ENCODE measurements at places on chromosomes 1 and 21. TPM values are rescaled to one million over a fixed set of nuclear protein-coding genes. Genes with fewer than 3 reads are reported as not detected.

S100A7 gene
- not detected for polyA plus RNA-seq

KCNN3 gene
- polyA plus RNA-seq = 10.1 TPM

PROK1 gene
- polyA plus RNA-seq = not detected

UAP1 gene
- 29.2 TPM for polyA plus RNA-seq

OR6K6 gene
- polyA plus RNA-seq = not detected

GPR37L1 gene
- polyA plus RNA-seq = 0.08 TPM

RORC gene
- 10.8 TPM for polyA plus RNA-seq

GRCh38 chr1:183291802-183292514 lies 105.9 kb downstream of the LAMC2 start:
- no peak for DNase-seq

- DNase-seq = no peak
Observed at GRCh38 chr1:22585471-22585870, 22.2 kb downstream of the EPHA8 start.

- DNase-seq = no peak
Observed at GRCh38 chr1:37317870-37318467, 156.4 kb upstream of the ZC3H12A start.

- DNase-seq = no peak
Observed at GRCh38 chr1:22470227-22470626, 18.6 kb downstream of the ZBTB40 start.

- DNase-seq = no peak
Observed at GRCh38 chr1:178723546-178723945, 1.5 kb upstream of the RALGPS2 start.

DNA sequence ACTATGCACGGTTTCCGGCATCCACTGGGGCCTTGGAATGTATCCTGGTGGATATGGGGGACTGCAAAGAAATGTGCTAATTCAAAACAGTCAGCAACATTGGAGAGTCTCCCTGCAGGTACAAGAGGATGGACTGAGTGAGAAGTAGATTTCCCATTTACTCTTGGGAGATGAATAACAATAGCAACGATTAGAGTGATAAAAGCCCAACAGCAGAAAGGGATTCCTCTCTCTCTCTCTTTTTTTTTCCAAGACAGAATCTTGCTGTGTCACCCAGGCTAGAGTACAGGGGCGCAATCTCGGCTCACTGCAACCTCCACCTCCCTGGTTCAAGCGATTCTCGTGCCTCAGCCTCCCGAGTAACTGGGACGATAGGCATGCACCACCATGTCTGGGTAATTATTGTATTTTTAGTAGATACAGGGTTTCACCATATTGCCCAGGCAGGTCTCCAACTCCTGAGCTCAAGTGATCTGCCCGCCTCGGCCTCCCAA lies 5.0 kb upstream of the SHCBP1L start:
- DNase-seq = no peak

- DNase-seq = no peak
Observed at GRCh38 chr1:78339490-78339889, 151.3 kb upstream of the PTGFR start.

DNA sequence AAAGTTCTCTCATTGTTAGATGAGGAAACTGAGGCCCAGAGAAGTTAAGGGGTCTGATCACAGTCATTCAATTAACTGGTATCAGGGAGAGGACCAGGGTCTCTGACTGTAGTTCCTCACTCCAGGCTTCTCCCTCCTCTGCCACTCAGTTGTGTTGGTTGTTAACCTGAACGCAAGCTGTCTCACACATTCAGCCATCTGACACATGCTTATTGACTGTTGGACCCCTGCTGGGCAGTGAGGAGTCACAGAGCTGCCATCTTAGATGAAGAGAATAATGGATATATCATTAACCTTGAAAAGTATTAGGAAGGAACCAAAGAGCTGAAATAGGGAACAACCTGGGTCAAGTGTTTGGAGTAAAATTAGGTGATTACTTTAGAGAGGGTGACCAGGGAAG lies 194.8 kb downstream of the ZZZ3 start:
- no peak for DNase-seq

DNA sequence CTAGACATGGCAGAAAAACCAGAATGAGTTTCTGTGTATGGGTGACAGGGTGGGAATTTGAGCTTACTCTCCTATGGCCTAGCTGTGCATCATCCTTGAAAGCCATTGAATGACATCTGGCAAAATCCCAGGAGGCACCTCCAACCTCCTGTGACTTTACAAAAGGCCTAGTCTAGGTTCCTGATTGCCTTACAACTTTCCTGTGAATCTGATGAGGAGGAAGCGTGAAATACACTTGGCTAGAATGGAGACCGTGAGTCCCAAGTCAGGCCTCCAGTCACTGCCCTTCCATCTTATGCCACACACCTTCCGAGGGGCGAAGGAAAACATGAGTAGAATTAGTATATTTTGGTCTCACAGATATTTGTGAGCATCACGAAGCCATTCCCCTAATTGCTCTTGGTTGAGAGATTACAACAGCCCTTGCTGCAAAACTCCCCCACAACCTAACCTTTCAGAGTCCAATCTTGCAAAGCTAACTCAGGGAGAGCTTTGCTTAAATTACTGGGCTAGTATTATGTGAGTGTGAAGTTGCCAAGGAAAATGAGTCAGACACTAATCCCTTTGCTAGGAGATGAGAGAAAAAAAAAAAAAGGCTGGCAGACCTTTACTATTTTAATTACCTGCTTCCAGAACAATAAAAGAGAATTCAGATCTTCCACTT lies 36.3 kb upstream of the PAXBP1 start:
- no peak for DNase-seq

DNA sequence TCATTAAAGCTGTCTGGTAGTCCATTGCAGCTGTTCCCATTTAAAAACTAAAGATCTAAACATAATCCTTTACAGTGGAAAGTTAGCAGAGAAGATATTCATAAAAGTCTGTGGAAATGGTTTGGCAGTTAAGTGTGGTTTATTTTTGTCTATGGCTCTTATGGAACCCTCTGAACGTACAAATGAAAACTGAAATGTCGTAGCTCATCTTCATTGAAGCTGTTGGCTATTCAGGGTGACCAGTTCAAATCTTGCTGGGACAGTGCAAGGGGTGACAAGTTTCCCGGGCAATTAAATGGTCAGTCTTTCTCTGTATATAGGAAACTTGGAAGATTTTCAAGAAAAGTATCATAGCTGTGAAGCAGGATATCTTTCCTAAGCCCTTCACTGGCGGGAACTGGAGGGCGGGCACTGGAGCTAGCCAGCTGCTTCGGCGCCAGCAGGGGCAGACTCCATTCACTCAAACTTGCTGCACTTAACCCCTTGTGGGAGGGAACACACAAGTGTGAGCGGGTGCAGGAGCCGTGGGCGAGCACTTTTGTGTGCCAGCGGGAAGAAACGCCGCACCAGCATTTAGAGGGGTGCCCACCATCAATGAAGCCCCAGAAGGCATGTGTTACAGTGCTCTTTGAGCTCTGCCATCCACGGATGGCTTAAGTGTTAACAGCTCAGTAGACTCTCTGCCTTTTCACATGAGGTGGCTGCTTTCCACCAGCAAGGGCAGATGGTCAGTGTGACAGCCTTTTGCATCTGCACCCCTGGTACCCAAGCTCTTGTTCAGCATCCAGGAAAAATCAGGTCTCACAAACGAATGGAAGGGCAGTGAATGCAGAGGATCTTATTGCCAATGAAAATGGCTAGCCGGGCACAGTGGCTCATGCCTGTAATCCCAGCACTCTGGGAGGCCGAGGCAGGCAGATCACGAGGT lies 232.1 kb upstream of the KAZN start:
- DNase-seq = peak; percentile 66

- DNase-seq = no peak
Observed at GRCh38 chr1:1665815-1666251, 7.0 kb upstream of the CDK11B start.

GRCh38 chr1:66048011-66048410 lies 255.3 kb downstream of the PDE4B start:
- no peak for DNase-seq

DNA sequence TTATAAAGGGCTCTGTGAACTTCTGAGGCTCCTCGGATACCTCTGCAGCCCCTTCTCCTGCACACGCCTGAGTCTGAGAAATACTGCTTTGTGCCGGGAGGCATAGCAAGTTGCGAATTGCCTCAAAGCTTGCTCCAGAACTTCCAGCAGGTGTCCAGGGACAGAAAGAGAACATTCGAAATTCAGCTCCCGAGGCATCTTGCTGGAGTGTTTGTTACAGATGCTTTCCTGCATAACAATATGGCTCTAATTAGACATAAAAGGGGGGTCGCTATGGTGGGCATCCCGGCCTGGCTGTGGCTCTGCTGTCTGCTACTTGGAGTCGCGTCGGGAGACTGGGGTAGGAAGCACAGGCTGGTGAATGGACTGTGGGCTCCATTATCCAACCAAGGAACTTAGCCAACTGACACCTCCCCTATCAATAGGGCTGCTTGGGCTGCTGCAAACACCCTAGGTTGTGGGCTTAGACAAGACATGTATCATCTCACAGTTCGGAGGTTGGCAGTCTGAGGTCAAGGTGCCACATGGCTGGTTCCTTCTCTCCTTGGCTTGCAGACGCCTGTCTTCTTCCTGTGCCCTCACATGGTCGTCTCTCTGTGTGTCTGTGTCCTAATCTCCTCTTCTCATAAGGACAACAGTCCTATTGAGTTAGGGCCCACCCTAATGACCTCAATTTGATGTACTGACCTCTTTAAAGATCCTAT lies 607.0 kb downstream of the NPHP4 start:
- no peak for DNase-seq

GRCh38 chr1:19809044-19809750 lies 5.9 kb downstream of the RNF186 start:
- DNase-seq = no peak

GRCh38 chr21:46229133-46229922 lies 754 bp upstream of the LSS start:
- no peak for DNase-seq

DNA sequence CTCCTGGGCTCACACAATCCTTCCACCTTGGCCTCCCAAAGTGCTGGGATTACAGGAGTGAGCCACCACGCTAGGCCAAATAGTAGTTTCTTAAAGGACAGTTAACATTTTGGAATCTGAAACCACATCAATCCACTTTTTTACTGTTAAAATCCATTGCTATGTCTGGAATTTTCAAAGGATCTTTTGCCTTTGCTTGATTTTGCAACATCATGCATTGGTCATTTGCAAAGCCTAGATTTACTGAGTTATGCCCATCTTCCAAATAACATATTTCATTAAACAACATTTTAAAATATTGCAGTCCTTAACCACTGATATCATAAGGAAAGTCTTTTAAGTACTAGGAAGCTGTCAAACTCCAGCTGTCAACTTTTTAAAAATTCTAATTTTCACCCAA lies 3.3 kb downstream of the POGZ start:
- no peak for DNase-seq

DNA sequence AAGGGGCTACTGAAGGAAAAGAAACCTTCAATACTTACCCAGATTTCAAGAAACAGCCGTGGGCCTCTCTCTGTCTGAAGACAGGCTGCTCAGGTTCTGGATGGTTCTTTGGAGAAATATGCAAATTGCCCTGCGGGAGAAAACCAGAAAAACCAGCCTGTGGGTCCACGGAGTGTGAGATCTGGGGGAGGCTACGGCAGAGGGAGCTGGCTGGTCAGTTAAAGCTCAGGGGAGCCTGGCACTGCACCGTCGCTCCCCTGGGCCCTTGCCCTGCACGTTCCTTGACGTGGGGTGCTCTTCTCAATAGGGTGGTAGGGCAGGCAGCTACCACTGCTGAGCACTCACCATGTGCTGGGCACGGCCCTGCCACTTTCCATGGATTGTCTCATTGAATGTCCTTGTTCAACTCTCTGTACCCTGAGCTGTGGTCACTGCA lies 12.7 kb downstream of the TMCO4 start:
- no peak for DNase-seq

GRCh38 chr1:93504247-93505033 lies 56.5 kb downstream of the FNBP1L start:
- DNase-seq = no peak

DNA sequence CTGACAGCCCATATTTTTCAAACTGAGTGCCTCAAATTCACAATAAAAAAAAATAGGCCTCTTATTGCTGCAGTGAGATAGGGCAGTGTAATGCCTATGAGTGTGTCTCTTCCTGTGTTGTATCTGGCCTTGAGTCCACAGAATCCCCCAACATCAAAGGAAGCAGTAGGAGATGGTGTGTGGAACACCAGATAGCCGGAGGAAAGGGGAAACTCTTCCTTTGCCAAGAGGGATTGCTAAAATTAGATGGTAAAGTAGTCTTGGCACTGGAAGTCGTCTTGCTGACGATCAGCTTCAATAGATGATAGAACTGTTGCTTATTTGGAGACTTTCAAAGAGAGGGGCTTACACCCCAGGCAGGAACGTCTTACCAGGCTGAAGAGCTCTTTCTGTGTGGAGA lies 51.8 kb downstream of the RUNX1 start:
- DNase-seq = no peak

- DNase-seq = no peak
Observed at GRCh38 chr21:14687268-14687625, 141.1 kb upstream of the SAMSN1 start.

DNA sequence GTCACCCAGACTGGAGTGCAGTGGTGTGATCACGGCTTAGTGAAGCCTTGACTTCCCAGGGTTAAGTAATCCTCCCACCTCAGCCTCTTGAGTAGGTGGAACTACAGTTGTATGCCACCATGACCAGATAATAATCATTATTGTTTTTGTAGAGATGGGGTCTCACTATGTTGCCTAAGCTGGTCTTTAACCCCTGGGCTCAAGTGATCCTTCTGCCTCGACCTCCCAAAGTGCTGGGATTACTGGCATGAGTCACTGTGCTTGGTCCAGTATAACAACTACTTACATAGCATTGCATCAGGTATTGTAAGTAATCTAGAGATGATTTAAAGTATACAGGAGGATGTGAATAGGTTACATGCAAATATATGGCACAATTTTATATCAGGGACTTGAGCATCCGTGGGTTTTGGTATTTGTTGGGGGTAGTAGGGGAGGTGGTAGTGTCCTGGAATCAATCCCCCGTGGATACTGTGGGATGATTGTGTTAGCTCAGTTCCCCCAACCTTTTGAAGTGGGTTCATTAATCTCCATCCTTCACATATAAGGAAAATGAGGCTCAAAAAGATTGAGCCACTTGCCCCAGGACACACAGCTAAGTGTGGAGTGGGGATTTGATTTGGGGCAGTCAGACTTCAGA lies 61.4 kb upstream of the CNIH3 start:
- DNase-seq = no peak

DNA sequence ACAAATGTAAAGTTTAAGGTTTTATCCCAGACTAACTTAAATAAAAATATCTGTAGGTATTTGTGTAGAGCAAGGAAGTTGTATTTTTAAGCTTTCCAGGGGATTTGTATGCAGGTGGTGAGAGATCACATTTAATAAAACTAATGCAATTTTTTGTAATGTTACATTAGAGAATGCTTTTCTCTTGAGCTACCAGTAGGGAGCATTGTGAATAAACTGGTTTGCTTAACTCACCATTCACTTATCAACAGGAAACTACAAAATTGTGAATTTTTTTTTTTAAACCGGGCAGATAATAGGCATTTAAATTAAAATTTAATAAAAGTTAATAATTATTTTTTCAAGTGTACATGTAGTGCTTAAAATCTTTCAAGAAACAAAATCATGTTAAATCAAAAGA lies 78.6 kb downstream of the IVNS1ABP start:
- no peak for DNase-seq

- no peak for DNase-seq
Observed at GRCh38 chr1:44144962-44145756, 3.7 kb upstream of the KLF18 start.

- DNase-seq = no peak
Observed at GRCh38 chr1:206666031-206666561, 18.6 kb upstream of the MAPKAPK2 start.

- no peak for DNase-seq
Observed at GRCh38 chr1:111727056-111727455, 12.1 kb downstream of the INKA2 start.

All from forelimb muscle (tissue), 1 donor.